Ureter (tissue), 1 donor: ENCODE measurements at places on chromosomes 5 and 9.

- DNase-seq = no peak
Measured at GRCh38 chr9:69715096-69715495, 42.9 kb upstream of the APBA1 start.

DNA sequence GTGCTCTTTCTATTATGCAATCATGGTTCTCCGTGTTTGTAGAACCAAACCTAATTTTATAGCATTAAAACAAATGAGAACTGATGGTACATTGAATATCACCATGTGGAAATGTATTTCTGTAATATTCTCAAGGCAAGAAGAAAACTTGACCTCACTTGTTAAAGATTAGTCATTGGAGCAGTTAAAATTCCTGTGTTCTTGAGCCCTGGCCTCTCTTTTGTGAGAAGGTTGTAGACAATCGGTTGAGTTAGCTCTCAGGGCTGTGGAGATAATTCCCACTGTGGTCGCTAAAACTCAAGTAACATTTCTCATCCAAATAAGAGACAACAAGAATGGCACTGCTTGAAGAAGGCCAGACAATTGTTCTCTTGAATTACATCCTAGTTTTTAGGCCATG is 216.0 kb upstream of the KLF4 start:
- no peak for DNase-seq

DNA sequence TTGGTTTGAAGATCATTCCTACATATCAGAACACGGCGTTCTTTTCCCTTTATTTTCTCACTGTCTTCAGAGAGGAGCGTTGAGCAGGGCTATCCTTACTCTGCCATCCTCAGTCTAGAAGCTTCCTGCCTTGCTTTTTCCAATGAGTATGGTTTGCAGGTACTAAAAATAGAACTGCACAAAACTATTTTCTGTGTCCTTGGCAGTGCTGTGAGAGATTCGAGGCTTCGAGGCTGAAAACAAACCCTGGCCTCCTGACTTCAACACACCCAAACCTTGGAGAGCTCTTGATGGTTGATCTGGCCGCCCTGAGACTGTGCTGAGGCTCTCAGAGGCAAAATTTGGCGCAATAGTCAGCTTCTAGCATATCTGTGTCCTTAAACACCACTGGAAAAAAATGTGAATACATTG is 78.9 kb downstream of the GOLPH3 start:
- no peak for DNase-seq

DNA sequence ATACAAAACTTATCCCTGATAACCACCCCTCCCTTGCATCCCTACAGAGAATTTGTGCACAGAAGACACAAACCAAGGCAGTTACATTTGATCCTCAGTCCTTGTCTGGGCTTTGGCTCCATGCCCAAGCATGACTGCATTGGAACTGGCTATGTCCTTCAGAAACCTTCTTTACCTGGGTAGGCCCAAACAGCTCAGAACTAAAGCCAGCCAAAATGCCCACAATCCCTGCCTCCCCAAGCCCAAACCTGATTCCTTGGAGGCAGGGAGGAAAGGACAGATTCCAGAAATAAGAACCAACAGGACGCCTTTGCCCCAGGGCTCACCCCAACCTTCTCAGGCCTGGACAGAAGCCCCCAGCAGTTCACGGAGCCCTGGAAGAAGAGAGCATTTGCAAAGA is 8.2 kb downstream of the IL17B start:
- DNase-seq = no peak

- no peak for DNase-seq
Measured at GRCh38 chr5:142998316-142999020, 228.3 kb downstream of the ARHGAP26 start.

GRCh38 chr9:97176206-97176605 is 131.3 kb upstream of the CCDC180 start:
- no peak for DNase-seq

- DNase-seq = no peak
Measured at GRCh38 chr9:100086097-100086635, 12.6 kb downstream of the ERP44 start.

DNA sequence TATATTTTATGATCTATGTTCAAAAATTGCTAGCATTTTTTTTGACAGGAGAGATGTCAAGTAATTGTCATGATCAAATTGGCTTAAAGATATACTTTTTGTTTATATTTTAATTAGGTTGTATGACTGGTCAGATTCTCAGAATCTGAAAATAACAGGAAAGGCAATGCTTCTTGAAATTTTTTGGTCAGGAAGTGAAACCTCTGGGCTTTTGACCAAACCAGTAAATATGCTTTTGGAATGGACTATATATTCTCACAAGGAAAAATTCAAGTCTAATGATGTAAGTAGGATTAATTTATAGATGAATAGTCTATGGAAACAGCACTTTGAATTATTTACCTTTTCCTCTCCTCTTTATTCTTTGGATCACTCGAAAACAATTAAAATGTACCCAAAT is 52.3 kb downstream of the SLF1 start:
- no peak for DNase-seq

GRCh38 chr9:128122809-128123175 is 4.7 kb downstream of the PTGES2 start:
- DNase-seq = no peak

GRCh38 chr9:121277026-121277425 is 9.1 kb downstream of the GSN start:
- no peak for DNase-seq

- no peak for DNase-seq
Measured at GRCh38 chr9:93028448-93029006, 30.0 kb upstream of the SUSD3 start.

DNA sequence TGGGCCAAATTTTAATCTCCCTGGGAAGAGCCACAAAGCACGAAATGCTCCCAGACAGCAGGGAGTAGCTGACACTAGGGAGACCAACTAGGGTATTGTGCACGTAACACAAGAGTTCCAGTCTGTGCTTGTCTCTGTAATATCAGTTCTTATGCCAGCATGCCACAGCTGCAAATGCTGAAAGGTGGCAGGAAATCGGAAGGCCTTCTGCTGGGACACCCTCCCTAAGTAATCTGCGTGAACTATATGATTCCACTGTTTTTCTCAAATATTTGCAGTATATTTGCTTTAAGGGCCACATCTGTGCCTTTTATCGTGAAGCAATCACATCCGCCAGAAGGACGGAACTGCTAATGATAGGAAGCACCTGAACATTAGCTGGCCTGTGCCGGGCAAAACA is 12.6 kb downstream of the VLDLR start:
- no peak for DNase-seq

GRCh38 chr9:21432672-21433425 is 7.4 kb upstream of the IFNA1 start:
- no peak for DNase-seq

GRCh38 chr9:99852617-99853016 is 30.9 kb downstream of the NR4A3 start:
- DNase-seq = no peak

GRCh38 chr5:175862131-175863012 is 9.0 kb upstream of the CPLX2 start:
- DNase-seq = no peak

DNA sequence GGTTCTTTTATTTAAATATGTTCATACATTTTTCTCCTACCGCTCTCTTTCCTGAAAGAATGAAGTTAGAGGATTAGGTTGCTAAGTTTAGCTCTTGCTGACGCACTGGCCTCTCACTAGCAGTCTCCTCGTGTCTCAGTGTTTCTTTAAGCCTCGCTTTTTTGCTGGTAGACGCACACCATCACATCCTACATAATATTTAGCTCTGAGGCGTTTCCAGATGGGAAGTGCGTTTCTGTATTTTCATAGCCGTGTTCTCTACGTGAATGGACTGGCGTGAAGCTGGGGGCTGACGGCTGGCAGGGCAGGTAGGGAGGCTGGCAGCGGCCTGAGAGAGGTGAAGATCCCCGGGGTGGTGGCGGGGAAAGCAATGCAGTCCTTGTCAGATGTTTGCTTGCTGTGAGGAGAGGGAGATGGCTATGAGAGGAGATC is 79.2 kb upstream of the SPRY4 start:
- no peak for DNase-seq

DNA sequence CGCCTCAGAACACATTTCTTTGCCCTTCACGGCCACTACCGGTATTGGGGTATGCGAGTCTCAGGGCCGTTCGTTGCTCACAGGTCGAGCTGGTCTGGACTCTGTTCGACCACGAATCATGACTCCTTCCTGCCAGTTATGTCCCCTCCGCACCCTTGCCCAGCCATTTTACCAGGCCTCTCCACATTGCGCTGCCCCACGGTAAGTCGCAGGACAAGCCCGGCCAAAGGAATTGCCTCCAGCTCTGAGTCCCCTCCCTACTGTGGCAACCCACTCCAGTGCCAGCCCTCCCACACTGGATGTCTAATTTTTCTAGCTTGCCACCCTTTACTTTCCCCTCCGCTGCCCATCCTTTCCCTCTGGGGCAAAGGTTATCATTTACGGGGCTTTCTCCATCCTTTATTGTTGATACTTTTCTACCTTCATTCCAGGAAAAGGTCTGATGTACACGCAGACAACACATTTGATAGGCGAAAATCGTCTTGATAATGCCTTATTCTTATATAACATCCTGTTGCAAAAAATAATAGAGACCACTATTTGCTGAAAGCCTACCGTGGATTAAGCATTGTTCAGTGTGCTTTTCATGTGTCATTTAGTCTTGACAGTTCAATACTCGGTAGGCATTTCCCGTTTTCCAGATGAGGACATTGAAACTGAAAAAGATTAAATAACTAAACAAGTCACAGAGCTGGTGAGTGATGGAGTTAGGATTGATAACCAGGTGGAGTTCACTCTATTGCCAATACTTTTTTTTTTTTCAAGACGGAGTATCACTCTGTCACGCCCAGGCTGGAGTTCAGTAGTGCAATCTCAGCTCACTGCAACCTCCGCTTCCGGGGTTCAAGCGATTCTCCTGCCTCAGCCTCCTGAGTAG is 958 bp upstream of the HSPA5 start:
- DNase-seq = peak; percentile 55

- DNase-seq = no peak
Measured at GRCh38 chr5:143140492-143141203, 262.8 kb downstream of the NR3C1 start.

GRCh38 chr5:110251366-110251765 is 475.1 kb downstream of the TMEM232 start:
- DNase-seq = no peak

GRCh38 chr5:73218552-73219171 is 45.7 kb downstream of the TMEM174 start:
- DNase-seq = no peak

- no peak for DNase-seq
Measured at GRCh38 chr9:74861773-74862474, 25.8 kb downstream of the TRPM6 start.

DNA sequence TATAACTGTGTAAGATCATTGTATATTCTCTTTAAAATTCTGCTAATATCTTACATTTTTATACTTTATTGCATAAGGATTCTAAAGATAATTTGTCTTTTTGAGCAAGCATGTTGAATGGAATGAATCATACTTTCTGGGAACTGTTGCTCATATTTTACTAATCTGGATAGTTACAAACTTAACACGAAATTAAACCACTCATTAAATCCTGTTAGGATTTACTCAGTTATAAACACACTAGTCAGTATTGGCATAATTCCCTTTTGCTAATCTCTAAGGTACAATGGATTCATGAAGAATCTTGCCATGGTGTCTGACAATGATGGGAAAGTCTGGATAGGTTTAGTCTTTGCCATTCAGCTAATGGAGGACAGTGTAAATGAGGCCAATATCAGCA is 338.1 kb upstream of the SMC2 start:
- no peak for DNase-seq

DNA sequence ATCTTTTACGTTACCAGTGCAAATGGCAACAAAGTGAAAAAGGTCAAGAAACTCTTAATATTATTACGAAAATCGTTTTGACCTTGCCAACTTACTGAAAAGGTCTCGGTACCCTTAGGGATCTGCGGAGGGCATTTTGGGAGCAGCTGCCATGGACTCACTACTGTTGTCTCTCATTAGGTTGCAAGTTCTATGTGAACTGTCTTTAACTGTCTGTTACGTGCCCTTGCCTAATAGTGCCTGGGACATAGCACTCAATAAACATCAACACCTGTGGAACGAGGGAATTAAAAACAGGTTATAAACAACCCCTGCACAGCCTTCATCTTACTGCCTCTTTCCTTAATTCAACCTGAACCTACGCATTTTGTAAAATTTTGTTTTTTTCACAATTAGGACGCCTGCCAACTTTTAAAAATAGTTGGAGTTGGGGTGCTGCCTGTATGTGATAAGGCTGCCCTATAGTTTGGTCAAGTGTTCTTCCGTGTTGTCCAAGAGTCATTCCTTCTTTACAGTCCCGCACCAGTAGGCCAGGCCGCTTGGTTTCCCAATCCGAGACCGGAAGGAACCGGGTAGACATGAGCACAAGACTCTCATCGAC is 527 bp upstream of the SREK1 start:
- no peak for DNase-seq

- DNase-seq = peak; percentile 41
Measured at GRCh38 chr5:1552521-1553255, 28.9 kb upstream of the LPCAT1 start.

GRCh38 chr5:65482736-65483545 is 1.2 kb upstream of the ADAMTS6 start:
- DNase-seq = no peak

GRCh38 chr5:121273833-121274433 is 577.7 kb upstream of the FTMT start:
- DNase-seq = no peak

- DNase-seq = no peak
Measured at GRCh38 chr5:57478826-57479225, 3.8 kb downstream of the ACTBL2 start.

DNA sequence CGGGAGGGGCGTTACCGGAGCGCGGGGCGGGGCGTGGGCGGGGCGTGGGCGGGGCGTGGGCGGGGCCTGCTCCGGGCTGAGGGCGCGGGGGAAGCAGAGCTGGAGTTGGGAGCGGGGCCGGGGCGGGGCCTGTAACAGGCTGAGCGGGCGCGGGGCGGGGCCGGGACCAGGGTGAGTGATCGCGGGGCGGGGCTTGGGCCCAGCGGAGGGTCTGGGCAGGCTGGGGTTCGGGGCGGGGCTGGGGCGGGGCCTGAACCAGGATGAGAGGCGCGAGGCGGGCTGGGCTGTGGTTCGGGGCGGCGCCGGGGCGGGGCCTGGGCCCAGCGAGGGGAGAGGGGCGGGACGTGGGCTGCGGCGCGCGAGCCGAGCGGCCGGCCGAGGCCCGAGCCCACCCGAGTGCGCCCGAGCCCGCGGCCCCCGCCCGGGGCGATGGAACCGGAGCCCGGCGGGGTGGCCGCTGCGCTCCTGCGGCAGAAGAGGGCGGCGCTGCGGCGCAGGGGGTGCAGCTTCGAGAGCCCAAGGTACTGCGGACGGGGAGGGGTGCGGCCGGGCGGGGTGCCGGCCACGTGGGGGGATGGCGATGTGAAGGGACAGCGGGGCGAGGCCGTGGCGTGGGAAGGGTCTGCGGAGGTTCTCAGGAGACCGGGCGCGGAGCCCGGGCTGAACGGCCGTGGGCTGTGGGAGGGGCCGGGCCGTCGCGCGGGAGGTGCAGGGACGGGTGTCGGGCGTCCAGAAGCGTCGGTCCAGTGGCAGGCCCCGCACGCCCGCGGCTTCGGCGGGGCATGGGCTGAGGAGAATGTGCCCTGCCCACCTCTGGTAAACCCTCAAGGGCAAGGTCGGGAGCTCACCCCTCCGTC is 39.5 kb upstream of the GARNL3 start:
- peak; percentile 98 for DNase-seq

- peak; percentile 90 for DNase-seq
Measured at GRCh38 chr5:173972925-173973615, 15.9 kb upstream of the C5orf47 start.

- peak; percentile 65 for DNase-seq
Measured at GRCh38 chr9:78121488-78121887, 89.9 kb upstream of the GNAQ start.

GRCh38 chr5:40166802-40167201 is 512.9 kb upstream of the PTGER4 start:
- DNase-seq = no peak

- DNase-seq = no peak
Measured at GRCh38 chr9:23088932-23089364, 642.3 kb downstream of the DMRTA1 start.

- DNase-seq = peak; percentile 7
Measured at GRCh38 chr9:87525546-87526303, 28.1 kb downstream of the DAPK1 start.
